HFF-Myc (cell line): ENCODE measurements at places on chromosomes 1 and 21.

GRCh38 chr21:28439251-28439650 is 553.4 kb downstream of the LTN1 start:
- DNase-seq = no peak

GRCh38 chr21:45499201-45499750 is 43.0 kb downstream of the SLC19A1 start:
- DNase-seq = no peak

DNA sequence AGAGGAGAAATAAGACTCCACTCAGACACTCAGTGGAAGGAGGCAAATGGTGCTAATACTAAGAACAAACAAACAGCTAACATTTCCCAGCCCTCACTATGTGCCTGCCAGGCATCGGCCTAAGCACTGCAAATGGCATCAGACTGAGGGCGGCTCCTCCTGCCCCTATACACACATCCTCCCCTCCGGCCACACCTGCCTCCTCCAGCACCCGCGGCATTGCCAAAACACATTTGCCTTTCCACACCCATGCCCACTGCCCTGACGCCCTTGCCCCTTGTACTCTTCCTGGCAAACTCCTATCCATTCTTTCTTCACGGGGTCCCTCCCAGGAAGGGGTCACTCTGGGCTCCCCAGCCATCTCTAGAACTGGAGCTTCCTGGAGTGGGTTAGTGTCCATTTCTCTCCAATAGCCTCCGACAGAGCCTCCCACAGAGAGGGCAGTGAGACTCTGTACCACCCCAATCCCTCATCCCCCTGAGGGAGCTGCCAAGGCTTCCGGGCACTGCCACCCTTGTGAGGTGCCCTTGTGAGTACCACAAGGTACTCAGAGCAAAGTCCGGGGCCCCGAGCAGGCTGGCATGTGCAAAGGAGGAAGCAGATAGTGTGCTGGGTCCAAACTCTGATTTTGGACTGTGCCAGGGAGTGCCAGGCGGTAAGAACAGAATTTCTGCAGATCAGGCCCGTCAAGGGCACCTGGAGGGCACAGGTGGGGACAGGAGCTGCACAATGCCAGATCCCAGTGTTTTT is 959 bp downstream of the AKR7A3 start:
- DNase-seq = no peak

GRCh38 chr1:33021567-33022431 is 14.9 kb downstream of the AK2 start:
- no peak for DNase-seq

DNA sequence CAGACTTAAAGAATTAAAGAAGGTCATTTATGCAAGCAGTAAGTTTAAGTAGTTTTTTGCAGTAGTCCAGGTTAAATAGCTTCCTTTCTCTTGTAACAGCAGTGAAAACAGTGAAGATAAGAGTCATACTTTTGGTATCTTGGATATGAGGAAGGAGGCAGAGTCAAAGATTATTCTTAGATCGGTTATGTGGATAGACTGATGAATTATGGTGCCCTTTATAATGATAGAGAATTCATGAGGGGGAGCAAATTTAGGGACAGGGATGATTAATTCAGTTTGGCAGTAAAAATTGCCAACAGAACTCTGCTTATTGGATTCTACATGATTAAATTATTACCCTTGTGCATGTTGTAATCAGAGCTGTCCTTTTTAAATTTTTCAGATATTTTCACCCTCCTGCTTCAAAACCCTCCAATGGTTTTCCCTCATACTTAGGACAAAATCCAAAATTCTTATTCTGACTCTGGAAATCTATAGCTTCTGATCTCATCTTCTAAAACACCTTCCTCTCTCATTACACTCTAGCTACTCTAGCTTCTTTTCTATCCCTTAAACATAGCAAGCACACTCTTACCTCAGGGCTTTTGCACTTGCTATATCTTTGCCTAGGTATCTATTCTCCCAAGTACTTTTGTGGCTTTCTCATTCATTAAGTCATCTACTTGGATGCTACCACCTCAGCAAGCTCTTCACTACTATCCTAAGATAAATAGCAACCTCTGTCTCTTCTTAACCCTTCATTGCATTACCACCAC is 79.8 kb downstream of the PKN2 start:
- DNase-seq = no peak

DNA sequence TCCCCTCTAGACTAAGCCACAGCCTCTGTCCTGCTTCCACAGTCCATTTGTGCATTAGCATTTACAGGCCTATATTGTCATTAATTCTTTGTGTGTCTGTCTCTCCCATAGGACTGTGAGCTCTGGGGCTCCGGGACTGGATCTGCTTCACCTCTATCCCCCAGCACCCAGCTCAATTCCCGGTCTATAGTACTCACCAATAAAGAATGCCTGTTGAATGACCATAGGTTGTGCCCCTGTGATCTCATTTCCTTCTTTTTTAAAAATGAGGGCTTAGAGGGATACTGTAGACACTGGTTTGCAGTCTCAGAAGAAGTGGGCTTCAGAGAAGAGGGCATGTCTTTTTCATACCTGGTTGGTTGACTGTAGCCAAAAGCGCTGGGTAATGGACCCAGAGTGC is 8.8 kb upstream of the POU3F1 start:
- DNase-seq = no peak

DNA sequence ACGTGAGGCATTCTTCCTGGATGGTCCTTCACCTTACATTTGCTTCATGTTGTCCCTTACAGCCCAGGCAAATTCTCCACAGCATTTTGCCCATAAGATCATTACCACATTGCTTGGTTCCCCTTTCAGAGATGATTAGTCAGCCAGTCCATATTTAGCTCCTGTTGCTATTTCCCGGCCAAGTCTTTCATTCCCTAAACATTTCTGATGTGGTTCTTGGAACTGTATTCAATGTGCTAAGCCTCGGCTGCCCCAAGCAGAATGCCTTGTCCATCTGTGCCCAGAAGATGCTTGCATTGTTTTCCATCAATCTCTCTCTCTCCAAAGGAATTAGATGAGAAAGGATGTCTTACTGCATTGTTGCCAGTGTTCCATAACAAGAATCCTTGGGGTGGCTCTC is 420.9 kb upstream of the CAMK1G start:
- DNase-seq = no peak

DNA sequence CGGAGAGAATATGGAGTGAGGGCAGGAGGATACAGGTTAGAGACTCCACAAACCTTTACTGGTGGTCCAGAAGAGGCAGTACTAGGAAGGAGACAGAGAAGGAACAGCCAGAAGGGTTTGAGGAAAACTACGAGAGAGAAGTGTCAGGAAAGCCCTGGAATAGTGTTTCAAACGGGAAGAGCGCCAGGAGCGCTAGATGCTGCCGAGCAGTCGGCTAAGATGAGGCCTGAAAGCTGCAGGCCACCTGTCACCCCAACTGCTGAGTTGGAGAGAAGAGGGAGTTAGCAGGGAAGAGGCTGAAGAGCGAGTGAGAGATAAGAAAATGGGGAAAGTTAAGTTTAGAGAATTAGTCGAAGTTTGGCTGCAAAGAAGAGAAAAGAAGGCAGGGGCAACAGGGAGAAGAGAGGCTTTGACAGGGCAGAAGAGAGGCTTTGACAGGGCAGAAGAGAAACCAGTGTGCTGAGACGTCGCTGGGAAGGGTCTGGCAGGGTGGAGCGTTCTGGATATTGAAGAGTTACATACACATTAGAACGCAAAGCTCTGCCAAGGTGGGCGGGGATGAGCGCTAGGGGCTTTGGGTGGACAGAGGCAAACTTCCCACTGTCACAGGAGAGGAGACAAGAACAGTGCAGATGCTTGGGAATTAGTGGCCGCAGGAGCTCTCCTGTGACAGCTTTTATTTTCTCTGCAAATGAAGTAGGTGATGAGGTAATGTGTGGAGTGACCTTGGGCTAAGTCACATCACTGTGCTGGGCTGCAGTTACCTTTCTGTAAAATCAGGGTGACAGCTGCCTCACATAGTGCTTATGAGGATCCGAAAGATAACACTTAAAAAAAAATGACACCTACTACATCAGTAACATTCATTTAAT is 31.2 kb downstream of the PCSK9 start:
- no peak for DNase-seq

GRCh38 chr1:211876851-211877590 is 46.5 kb upstream of the LPGAT1 start:
- DNase-seq = no peak

GRCh38 chr1:26049531-26050247 is 3.8 kb upstream of the SLC30A2 start:
- DNase-seq = no peak

DNA sequence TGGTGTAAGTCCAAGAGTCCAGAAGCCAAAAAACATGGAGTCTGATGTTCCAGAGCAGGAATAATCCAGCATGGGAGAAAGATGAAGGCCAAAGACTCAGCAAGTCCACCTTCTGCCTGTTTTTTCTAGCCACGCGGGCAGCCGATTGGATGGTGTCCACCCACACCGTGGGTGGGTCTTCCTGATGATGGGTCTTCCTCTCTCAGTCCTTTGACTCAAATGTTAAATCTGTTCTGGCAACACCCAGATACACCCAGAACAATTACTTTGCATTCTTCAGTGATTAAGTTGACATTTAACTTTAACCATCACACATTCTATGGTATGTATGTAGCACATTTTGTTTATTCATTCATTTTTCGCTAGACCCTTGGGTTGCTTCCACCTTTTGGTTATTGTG is 944.4 kb downstream of the PLA2G4A start:
- DNase-seq = no peak

GRCh38 chr1:162840250-162840839 is 20.6 kb downstream of the CCDC190 start:
- DNase-seq = no peak

GRCh38 chr1:73778471-73778870 is 419.5 kb downstream of the LRRIQ3 start:
- DNase-seq = no peak

DNA sequence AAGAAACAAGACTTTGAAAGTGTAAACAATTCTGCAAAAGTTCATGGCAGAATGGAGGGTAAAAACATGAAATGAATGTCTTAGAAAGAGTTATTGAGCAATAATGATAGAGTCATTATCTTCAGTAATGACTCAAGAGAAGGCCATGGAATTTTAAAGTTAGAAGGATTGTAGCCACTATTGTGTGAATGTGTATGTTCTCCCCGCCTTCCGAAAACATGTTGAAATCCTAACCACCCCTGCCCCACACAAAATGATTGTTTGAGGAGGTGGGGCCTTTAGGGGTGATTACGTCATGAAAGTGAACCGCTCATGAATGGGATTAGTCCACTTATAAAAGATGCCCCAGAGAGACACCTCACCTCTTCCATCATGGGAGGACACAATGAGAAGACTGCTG is 93.8 kb upstream of the CCDC190 start:
- DNase-seq = no peak

DNA sequence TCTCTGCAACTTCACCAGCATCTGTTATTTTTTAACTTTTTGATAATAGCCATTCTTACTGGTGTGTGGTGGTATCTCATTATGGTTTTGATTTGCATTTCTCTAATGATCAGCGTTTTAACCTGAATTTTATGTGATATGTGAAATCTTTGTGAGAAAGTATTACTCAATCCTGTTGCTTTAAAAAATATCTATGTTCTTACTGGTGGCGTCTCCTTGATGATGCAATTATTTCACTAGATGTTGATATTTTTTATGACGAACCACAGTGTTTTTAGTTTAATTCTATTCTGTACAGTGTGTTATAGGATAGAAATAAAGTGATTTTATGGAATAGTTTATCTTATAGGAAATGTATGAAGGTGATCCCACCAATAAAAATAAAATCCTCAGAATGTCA is 54.7 kb upstream of the GPR88 start:
- DNase-seq = no peak

- no peak for DNase-seq
Measured at GRCh38 chr1:211320980-211321379, 5.7 kb upstream of the TRAF5 start.

- no peak for DNase-seq
Measured at GRCh38 chr1:76101548-76101947, 27.0 kb downstream of the ST6GALNAC3 start.

DNA sequence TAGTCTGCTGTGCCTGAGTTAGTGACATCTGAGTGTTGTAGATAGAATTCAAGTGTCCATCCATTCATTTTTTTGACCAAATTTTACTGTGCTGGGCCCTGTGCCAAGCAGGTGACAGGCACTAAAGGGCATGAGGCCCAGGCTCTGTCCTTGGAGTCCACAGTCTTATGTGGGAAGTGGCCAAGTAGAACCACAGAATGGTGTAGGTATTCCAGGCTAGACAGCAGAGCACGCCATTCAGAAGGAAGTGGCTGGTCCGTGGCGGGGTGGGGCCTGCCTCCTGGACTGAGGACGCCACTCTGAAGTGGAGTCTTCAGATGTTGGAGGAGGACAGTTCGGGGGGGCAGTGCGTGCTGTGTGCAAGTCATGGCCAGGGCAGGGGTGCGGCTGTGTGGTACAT is 68.9 kb upstream of the ACTL8 start:
- DNase-seq = no peak

GRCh38 chr1:223198628-223198965 is 55.5 kb upstream of the TLR5 start:
- DNase-seq = no peak

DNA sequence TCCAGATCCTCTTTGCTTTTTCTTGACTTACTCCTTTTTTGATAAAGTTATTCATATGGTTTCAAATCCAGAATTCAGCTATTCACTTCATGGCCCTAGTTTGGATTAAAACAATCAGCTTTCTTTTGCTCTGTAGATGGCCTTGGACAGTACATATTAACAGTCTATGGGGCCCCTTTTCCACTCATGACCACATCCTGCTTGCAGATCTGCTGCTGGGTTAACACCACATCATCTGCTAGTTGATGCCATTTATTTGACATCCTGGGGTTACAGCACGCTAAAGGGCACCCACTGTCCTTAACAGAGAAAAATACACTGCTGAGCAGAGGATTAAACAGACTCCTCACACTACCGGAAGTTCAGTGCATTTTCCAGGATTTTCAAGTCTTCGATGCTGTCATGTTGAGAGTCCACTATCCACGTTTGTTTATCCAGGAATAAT is 941 bp upstream of the IFI16 start:
- no peak for DNase-seq

DNA sequence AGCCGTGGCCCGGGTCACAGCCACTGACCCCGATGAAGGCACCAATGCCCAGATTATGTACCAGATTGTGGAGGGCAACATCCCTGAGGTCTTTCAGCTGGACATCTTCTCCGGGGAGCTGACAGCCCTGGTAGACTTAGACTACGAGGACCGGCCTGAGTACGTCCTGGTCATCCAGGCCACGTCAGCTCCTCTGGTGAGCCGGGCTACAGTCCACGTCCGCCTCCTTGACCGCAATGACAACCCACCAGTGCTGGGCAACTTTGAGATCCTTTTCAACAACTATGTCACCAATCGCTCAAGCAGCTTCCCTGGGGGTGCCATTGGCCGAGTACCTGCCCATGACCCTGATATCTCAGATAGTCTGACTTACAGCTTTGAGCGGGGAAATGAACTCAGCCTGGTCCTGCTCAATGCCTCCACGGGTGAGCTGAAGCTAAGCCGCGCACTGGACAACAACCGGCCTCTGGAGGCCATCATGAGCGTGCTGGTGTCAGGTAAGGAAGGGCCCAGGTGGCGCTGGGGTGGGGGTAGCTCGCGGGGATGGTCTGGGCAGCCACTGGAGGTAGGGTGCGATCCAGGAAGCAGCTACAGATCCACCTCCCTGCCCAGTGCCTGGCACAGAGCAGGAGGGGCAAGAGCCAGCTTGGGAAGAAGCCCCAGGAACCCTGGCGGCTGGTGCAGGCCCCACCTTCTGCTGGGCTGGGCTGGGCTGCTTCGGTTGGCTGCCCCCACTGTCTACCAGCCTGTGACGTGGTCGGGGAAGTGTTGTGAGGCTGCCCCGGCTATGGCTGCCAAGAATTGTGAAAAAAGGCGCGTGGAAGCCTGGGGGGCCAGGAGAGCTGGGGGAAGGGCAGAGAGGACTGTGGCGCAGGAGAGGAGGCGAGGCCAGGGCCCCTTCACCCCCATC is 3.8 kb downstream of the CELSR2 start:
- no peak for DNase-seq

GRCh38 chr1:15837931-15838330 is 9.6 kb upstream of the SPEN start:
- DNase-seq = no peak
